ENCODE measurements at places on chromosomes 7 and 10.

GRCh38 chr10:16770670-16771069, 46.6 kb downstream of the RSU1 start:
- no peak for DNase-seq

GRCh38 chr7:876972-877311, 588 bp downstream of the GET4 start:
- DNase-seq: peak; percentile 55

GRCh38 chr7:136677471-136678365, 190.7 kb upstream of the CHRM2 start:
- DNase-seq: peak; percentile 92

DNA sequence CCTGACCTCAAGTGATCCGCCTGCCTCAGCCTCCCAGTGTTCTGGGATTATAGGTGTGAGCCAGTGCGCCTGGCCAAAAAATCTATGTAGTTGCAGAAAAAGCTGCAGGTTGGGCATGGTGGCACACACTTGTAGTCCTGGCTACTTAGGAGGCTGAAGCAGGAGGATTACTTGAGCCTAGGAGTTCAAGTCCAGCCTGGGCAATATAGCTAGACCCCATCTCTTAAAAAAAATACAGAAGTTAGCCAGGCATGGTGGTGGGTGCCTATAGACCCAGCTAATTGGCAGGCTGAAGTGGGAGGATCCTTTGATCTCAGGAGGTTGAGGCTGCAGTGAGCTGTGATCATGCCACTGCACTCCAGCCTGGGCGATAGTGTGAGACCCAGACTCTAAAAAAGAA, 24.8 kb upstream of the CAMK1D start:
- no peak for DNase-seq

DNA sequence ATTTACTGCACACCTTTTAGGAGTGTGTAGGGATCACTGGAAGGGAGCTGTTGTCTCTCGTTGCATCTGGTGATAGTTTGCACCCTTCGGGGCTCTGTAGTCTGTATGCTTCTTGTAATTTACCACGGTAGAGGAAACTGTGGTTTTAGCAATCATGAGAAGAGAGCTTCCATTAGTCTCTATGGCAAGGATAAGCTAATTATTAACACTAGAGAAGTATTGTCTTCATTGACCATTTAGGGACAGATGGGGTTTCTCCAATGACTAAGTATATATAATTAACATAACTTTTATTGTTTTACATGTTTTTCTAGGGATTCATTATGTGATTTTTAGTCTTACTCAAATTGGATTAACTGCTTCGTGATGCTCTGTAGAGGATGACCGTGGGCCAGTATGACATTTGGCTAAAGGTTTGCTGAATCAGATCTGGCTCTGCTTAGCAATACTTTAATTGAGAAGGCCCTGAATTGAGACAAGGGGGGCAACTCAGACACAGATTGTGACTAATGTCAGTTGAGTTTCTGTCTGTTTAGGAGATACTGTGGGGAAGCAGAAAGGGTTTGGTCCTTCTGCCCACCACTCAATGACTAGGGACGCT, 8.7 kb downstream of the SLC18A2 start:
- DNase-seq: no peak

DNA sequence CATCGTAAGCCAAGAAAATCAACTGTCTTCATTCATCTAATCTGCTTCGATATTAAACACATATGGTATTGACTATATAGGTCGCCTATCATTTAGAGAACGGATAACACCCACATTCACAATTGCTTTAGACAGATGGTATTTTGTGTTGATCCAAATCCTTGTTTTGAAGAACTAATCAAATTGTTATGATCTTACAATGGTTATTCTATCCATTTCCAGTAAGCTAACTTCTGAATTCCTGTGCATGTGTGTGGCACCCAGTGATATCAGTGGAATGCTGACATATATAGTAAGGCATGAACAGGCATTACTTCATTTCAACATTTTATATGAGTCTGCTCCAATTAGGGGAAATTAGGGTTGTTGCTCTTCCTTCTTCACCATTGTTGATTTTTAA, 98.8 kb downstream of the SEMA3E start:
- DNase-seq: peak; percentile 82

DNA sequence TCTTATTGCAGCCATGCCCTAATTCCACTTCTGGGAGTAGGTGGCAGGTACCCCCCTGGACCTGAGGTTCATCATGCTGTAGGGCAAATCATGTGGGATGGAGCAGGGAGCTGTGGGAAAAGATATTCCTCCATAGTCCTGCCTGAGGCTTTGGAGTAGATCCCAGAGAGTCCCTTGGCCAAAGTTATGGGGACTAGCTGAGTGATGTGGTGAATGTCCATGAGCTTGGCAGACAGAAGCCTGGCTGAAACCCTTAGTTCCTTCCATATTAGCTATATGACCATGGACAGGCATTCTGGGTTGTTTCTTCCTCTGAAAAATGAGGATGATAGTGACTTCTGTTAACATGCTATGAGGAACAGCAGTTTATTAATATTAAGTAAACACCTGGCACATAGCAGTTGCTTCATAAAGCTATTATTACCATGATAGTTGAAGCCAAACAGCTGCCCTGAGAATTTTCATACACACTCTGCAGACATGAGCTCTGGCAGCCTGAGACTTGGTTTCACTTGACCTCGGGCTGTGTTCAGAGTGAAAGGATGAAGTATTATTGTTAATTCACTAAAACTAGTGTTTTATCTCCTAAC, 15.0 kb upstream of the IMPDH1 start:
- no peak for DNase-seq

DNA sequence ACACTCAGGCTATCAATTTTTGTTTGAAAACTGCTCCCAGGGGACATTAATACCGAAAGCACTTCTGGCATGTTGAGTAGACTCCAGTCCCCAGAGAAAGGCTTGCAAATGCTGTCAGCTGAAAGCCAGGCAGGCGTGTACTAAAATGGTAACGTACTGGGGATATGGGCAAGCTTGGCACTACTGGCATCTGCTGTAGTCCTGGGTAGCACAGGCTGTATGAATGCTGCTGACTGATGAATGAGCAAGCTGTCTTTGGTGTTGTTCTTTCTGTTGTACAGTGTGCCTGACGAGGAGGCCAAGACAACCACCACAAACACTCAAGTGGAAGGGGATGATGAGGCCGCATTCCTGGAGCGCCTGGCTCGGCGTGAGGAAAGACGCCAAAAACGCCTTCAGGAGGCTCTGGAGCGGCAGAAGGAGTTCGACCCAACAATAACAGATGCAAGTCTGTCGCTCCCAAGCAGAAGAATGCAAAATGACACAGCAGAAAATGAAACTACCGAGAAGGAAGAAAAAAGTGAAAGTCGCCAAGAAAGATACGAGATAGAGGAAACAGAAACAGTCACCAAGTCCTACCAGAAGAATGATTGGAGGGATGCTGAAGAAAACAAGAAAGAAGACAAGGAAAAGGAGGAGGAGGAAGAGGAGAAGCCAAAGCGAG, 53.5 kb upstream of the AGBL3 start:
- DNase-seq: peak; percentile 89

All from EL (cell line).